Thymus (tissue), 14 donors: ENCODE measurements at places on chromosomes 11 and 22.

GRCh38 chr11:113373981-113374560, 13.5 kb upstream of the ANKK1 start:
- DNase-seq, result no peak

- no peak for DNase-seq
Measured at GRCh38 chr11:62075438-62075837, 48.4 kb upstream of the INCENP start.

DNA sequence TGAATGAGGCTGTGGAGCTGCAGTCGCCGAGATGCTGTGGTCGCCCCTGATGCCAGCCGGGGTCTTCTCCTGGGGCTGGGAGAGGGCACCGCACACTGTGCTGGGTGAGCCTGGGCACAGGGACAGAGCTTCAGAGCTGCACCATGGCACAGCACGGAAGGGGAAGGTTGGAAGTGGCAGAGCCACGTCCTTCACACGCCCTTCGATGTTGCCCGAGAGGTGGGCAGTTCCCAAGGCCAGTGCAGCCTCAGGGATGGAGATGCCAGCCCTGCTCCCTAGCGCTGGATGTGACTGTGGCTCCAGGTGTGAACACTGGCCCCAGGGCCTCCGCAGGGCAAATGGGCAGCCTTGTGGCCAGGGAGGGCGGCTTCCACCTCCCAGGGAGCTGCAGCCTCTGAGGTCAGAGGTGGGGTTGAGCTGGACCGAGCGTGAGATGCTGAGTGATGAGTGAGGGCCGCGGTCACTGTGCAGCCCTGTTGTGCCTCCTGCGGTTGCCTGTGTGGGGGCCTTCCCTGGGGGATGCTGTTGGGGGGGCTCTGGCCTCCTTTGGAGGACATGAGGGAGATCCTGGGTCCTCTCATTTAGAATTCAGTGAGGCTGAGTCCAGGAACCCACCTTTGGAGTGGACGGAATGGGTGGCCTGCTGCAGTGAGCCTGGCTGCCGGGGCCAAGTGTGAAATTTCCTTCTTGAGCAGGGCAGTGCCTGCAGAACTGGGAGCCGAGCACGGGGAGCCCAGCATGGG, 1090.0 kb downstream of the BRD1 start:
- no peak for DNase-seq

DNA sequence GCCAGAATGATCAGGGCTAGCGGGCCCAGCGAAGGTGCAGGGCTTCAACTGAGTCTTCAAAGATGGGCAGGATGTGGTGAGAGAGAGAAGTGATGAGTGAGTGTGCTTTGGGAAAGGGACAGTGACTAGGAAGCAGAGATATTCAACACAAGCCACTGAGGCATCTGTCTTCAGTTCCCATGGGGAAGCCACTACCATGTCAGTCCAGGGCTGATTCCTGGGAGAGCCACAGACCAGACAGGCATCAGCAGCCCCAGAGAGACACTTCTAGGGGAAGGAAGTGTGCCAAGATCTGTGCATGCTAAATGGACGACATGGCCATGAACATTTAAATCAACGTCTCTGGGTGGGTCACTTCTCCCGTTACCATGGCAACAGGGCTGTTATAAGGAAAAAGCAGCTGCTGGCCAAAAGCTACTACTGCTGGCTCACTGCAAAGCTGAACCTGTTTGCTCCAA, 28.5 kb downstream of the P4HA3 start:
- no peak for DNase-seq

- DNase-seq, result no peak
Measured at GRCh38 chr11:912266-912665, 1.7 kb upstream of the CHID1 start.

DNA sequence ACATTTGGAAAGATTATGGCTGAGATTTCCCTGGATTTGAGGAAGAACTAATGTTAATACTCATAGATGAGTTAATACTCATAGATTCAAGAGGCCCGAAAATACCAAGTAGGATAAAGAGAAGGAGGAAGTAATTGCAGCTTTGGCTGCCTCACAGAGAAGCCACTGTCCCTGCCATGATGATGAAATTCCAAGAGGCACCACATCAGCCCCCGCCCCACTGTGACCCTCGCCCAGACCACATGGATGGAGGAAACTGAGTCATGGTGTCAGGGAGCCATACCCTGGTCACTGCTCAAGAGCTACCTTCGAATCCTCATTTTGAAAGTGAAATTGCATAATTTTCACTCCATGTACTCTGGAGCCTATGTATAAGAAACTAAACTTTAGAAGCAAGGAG, 92.9 kb upstream of the SLC22A12 start:
- no peak for DNase-seq

DNA sequence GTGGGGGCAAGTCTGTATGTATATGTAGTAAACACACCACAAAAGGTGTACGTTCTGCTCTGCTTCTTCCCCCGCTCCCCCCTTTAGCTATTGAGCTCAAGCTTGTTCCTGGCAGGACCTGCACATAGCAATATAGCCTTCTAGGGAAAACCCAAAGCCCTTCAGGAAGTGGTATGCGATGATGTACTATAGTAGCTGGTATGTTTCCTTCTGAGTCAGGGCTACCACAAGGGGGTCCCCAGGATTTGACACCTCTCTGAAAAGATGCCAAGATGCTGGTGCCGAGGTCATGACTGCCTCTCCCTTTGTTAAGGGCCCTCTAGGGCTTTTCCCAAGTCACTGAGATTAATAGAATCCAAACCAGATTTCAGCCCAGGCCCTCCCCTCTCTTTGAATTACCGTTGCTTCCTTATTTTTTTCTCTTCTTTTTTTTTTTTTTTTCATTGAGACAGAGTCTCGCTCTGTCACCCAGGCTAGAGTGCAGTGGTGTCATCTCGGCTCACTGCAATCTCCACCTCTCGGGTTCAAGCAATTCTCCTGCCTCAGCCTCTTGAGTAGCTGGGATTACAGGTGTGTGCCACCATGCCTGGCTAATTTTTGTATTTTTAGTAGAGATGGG, 268.4 kb downstream of the ETS1 start:
- no peak for DNase-seq

DNA sequence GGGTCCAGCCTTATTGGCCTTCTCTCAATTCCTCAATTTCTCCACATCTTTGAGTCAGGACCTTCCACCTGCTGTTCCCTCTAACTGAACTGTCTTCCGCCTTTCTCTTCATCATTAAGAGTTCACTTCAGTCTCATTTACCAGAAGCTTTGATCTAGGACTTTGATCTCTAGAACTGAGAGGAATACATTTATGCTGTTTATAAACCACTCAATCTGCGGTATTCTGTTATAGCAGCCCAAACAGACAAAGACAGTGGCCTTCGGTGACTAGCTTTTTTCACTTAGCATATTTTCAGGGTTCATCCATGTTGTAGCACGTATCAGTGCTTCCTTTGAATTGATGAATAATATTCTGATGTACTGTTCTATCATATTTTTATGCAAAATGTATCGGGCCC, 10.5 kb downstream of the CLPB start:
- no peak for DNase-seq

GRCh38 chr11:64692764-64693331, 30.1 kb downstream of the NRXN2 start:
- no peak for DNase-seq

- DNase-seq, result no peak
Measured at GRCh38 chr22:47645450-47645914, 883.0 kb downstream of the TBC1D22A start.

DNA sequence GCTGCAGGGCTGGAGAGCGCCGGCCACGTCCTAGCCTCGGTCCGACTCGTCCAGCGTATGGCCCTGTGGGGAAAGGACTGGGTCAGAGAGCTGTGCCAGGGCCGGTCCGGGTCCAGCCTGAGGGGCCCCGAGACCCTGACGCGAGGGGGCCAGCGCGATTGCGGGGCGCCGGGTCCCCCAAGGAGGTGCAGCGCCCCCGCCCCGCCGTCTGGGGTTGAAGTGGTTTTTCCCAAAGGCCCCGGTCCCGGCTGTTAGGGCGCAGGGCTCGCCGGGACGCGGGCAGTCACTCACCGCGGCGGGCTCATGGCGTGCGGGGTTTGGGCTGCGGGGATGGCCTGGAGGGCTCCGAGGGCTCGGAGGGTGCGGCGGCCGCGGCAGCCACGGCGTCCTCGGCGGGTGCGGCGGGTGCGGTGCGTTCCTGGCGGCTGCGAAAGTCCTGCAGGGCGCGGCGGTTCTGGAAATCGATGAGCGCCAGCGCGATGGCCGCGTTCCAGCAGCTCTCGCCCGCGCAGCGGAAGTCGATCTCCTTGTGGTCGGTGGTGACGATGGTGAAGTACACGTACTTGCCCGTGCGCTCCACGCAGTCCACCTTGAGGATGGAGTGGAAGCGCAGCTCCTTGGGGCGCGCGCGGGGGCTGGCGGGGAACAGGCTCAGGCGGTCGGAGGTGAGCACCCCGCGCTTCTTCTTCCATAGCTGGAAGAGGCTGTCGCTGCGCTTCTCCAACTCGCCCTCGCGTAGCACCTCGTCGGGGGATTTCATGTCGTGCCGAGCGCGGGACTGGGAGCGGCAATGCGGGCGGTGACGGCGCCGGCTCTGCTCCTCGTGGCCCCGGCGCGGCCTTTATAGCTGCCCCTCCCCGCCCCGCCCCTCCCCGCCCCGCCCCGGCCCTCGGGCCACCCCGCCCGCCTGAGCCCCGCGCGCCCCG, at the start of gene PHLDA2:
TSS of gene PHLDA2 (minus strand) at position 816 of the 926 bp plus-strand sequence. CDS start at position 760, 56 bp downstream.
- DNase-seq, result no peak

DNA sequence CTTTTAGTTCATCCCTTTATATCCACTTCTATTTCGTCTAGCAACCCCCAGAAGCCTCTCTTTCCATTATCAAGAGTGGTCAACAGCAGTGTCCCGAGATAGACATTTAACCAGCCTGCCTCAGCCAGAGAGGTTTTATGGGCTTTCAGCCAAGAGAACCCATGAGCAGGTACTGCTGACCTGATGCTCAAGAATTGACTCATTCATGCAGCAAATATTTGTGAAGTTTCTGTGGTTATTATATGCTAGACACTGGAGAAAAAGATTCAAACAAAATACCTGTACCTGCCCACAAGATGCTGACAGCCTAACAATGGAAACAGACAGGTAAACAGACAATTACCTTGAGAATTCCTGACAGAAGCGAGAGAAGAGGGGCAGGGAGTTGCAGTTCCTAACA, 9.7 kb upstream of the LRRC55 start:
- DNase-seq, result no peak

DNA sequence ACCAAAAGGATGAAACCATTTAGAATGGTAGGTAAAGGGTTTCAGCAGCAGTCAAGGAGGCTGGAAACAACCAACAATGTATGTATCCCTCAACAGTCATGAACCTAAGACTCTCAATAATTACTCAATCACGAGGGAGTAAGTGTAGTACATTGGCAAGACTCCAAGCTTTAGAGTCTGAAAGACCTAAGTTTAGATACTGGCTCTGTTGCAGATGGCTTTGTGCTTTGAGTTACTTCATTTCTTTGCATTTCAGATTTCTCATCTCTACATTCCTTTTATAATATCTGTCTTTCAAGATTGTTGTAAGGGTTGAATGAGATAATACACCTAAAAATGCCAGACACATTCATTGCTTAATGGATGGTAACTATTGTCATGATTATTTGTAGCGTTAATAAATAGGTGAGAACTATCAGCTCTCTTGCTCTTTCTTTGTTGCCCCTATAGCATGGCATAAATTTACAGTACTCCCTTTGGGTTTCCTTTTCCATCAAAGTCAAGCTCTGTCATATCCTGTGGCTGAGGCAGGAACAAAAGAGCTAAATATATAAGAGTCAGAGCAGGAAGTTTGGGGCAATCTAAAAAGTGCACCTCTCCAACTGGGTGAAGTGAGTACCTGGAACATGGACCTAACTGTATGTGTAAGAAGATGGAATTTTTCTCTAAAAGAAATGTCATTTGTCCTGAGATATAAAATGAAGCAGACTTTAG, 228.2 kb upstream of the ZC3H12C start:
- DNase-seq, result no peak

GRCh38 chr11:125300791-125301218, 136.3 kb downstream of the PKNOX2 start:
- no peak for DNase-seq

- DNase-seq, result peak; percentile 76
Measured at GRCh38 chr11:36492724-36493304, 17.3 kb downstream of the TRAF6 start.

GRCh38 chr11:1500466-1501420, 14.2 kb upstream of the MOB2 start:
- no peak for DNase-seq

DNA sequence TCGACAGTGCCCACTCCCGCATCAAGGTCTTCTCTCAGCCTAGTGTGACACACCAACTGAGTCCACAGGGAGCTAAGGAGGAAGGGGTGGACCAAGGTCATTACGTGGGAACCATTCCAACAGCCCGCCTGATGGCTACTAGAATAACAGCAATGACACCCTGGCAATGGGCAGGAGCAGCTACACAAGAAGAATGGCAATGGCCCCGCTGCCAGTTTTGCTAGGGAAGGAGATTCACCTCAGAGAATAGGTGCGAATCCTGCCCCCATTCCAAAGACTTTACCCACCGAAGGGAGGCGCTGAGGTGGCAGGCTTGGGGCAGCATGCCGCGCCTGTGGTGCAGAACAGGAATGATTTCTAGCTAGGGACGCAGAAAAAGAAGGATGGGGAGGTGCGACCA, 9.1 kb downstream of the WT1 start:
- no peak for DNase-seq

DNA sequence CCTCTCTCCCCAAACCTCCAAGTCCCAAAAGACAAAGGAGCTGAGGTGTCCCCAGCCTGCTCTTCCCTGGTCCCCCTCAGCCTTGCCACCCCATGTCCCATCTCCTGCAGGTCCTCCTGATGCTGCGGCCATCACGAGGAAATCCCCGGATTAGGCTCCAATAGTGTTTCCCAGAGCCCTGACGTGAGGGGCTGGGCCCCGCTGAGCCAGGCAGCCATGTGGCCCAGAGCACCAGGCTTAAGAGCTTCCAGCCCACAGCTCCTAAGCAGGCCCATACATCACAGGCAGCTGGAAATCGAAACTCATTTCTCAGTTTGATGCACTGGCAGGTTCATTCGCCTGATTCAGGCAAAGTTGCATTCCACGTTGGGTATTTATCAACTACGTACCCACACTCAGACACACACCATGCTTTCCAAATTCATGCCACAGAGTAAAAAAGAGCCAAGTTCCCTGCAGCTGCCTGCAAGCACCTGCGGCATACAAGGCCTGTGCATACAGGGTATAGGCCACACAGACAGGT, 114.2 kb downstream of the CHST1 start:
- no peak for DNase-seq

GRCh38 chr11:98434296-98434695, 586.5 kb upstream of the CNTN5 start:
- DNase-seq, result no peak

DNA sequence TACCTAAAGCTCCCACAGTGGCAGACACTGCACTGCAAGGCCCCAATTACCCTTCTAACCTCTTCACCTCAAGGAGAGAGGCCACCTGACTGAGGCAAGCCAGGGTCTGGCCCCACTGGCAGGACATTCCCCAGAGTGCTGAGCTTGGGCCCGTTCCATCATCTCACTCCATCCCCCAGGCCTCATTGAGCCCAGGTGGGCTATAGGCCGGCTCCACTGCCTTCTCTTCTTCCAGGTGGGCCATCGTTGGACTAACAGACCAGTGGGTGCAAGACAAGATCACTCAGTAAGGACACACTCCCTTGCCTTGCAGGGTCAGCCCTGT, 19.1 kb downstream of the CDC45 start:
- DNase-seq, result no peak

GRCh38 chr22:47030881-47031627, 268.6 kb downstream of the TBC1D22A start:
- no peak for DNase-seq
